ENCODE measurements at places on chromosomes 12 and 14. TPM values are rescaled to one million over a fixed set of nuclear protein-coding genes. Genes with fewer than 3 reads are reported as not detected.
A peak's percentile ranks its signal among the peaks of the same experiment; 100 is the strongest.

The FERMT2 gene
- 1.6 TPM for total RNA-seq

The LHX5 gene
- not detected for total RNA-seq

The ERBB3 gene
- total RNA-seq, result 0.14 TPM

The MYO1A gene
- 1.7 TPM for total RNA-seq

The AICDA gene
- total RNA-seq, result not detected

The EVL gene
- 268 TPM for total RNA-seq

The P2RX2 gene
- not detected for total RNA-seq

The SAMD15 gene
- 0.28 TPM for total RNA-seq

The CD9 gene
- 40.5 TPM for total RNA-seq

The TPPP2 gene
- not detected for total RNA-seq

The SCARB1 gene
- total RNA-seq, result 25.6 TPM

The EIF5 gene
- total RNA-seq, result 260 TPM

The SIRT4 gene
- total RNA-seq, result 2.5 TPM

DNA sequence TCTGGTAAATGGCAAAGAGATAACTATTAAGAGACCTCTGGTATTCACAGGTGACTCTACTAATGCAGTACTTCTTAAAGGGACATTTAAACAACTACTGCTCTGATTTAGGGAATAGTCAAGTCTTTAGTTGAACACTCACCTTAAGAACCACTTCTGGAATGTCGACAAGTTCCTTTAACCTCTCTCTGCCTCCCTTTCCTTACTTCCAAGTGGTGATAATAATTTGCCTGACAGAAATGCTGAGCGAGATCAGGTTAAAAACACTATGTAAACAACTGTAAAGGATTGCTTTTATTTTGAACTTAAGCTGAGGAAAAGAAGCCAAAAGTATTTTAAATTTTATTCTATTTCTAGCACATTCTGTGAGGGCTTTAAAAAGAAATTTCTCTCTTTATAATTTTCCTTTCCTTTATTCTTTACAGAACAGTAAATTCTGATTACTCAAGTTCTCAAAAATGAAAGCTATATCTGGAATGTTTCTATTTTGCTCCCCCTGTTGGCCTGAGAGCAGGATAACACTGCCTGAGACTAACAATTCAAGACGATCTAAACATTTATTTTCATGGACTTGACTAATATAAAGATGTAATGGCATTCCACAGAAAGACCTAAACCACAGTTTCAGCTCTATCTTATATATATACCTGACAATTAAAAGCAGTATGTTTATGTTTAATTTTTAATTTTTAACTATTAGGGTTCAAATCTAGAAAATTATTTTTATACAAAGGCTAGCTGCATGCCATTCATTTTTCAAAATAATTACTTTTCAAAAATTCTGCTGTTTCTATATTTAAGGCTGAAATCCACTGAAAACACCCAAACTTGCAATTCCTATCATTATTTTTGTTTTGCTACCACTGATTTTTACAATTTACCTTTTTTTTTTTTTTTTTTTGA is 29.2 kb downstream of the ZCCHC8 start:
- DNase-seq, result peak; percentile 76

- no peak for DNase-seq
Measured at GRCh38 chr14:26137161-26137560, 460.7 kb downstream of the NOVA1 start.

- DNase-seq, result no peak
Measured at GRCh38 chr14:89256283-89256682, 160.8 kb downstream of the FOXN3 start.

- no peak for DNase-seq
Measured at GRCh38 chr14:55438066-55438683, 2.2 kb downstream of the TBPL2 start.

- DNase-seq, result no peak
Measured at GRCh38 chr12:110058875-110059615, 10.7 kb upstream of the C12orf76 start.

- DNase-seq, result no peak
Measured at GRCh38 chr12:64752032-64752431, 7.2 kb downstream of the GNS start.

GRCh38 chr14:66440801-66441200 is 45.4 kb upstream of the CCDC196 start:
- no peak for DNase-seq

DNA sequence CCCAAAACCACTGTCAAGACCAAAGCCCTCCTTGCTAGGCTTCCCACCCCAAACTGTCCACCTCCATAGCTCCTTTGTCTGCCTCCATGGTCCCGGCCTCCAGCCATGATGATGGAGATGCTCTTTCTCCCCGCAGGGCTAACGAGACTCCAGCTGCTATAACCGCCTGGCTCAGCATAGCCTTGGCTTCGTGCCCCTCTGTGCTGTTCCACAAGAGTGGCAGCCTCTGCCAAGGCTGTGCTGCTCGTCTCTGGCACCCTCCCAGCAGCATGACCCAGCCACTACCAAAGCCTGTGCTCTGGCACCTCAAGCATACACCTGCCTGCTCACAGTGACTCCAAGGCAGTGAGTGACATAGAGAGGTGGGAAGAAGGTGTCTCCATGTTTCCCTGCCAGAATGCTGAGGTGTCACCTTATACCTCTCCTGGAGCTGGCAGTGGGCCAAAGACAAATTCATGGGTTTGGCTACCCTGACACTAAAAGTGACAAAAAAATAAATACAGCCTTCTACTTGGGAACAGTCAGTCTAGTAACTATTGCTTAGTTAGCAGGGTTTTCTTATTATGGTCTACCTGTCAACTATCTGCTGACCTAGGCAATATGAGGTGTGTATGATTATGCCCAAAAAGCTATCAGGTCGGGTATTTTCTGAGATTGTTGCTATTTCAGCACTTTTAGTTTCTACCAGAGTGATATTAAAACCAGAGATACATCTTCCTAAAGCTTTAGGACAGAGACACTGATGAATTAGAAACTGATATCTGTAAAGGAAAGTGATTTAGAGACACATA is 16.1 kb upstream of the KRT73 start:
- DNase-seq, result no peak

GRCh38 chr12:55654511-55655214 is 18.0 kb downstream of the OR10P1 start:
- DNase-seq, result no peak

GRCh38 chr12:46303039-46303666 is 34.3 kb upstream of the SLC38A1 start:
- DNase-seq, result peak; percentile 82

- no peak for DNase-seq
Measured at GRCh38 chr12:31773867-31774266, 45.0 kb upstream of the AMN1 start.

DNA sequence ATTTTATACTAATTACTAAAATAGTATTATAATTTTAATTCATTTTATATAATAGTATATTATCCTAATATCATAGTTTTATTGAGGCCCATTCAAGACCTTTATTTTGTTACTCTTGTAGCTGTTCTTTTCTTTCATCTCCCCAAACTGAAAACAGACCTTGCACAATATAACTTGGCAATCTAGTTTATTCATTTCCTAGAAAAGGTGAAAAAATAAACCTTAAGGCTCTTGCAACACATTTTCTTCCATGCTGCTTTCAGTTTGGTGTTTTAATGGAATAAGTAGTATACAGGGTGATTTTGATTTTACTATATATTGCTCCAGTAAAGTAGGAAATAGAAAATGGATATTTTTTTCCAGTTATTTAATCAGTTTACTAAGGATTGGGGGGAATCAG is 174.0 kb downstream of the SLC2A13 start:
- no peak for DNase-seq

- peak; percentile 99 for DNase-seq
Measured at GRCh38 chr12:56299853-56300643, at the start of gene CS. TSS of gene CS (minus strand) at chr12:56300330. CDS start at chr12:56300201, 129 bp downstream.

- DNase-seq, result no peak
Measured at GRCh38 chr12:67751381-67751928, 102.9 kb downstream of the DYRK2 start.

GRCh38 chr12:7096006-7096932 is 4.0 kb upstream of the C1R start:
- DNase-seq, result no peak

- peak; percentile 77 for DNase-seq
Measured at GRCh38 chr14:23300687-23301223, 1.9 kb downstream of the PPP1R3E start.

- DNase-seq, result no peak
Measured at GRCh38 chr12:126830778-126831680, 1435.9 kb upstream of the TMEM132C start.

GRCh38 chr14:55929136-55929535 is 189.1 kb upstream of the PELI2 start:
- no peak for DNase-seq

DNA sequence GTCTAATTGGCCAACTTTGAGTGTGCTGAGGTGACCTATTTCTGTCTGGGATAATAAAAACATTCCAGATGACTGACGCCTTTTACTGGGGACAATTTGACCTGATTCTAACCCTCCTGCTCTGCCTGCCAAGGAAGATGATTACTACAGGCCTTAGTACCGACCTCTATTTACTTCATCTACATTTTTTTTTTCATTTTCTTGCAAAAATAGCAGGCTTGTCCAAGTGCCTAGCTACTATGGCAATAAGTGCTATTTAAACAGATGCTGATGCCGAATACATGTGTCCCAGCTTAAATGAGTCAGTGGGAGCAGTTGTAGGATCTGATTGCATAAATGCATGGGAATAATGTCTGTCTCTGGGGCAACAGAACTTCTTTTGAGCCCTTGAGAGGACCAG is 254.3 kb downstream of the RGS6 start:
- no peak for DNase-seq

- DNase-seq, result no peak
Measured at GRCh38 chr12:124490584-124491305, 76.7 kb downstream of the NCOR2 start.

DNA sequence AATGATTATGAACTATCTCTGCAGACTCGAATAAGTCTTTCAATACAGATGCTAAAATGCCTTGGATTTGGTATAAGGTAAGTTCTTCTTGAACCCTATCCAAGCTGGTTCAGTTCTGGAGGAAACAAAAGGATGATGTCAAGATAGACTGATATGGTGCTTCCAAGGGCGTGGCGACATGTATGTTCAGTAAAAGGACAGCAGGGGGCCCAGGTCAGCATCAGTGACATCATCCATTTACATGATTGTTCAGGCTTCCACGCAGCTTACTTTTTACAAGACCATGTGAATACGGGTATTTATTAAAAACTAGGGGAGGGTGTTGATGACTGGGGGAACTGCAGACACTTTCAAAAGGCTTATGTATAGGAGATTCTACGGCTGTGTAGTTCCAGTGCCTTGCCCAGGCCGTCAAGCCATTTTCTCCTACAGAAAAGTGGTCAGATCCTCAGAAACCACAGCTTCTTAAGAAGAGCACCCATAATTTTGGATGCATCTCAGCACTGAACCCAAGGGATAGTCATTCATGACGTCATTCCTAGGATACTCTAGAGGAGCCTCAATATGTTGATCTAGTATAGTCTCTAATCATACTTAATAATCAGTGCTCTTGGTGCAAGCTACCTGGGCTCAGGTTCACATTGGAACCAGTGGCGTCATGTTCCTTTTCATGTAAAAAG is 527.7 kb downstream of the FUT8 start:
- DNase-seq, result no peak

- DNase-seq, result no peak
Measured at GRCh38 chr14:90582166-90582565, 185.3 kb downstream of the CALM1 start.

- no peak for DNase-seq
Measured at GRCh38 chr12:87344699-87345098, 684.5 kb downstream of the C12orf50 start.

DNA sequence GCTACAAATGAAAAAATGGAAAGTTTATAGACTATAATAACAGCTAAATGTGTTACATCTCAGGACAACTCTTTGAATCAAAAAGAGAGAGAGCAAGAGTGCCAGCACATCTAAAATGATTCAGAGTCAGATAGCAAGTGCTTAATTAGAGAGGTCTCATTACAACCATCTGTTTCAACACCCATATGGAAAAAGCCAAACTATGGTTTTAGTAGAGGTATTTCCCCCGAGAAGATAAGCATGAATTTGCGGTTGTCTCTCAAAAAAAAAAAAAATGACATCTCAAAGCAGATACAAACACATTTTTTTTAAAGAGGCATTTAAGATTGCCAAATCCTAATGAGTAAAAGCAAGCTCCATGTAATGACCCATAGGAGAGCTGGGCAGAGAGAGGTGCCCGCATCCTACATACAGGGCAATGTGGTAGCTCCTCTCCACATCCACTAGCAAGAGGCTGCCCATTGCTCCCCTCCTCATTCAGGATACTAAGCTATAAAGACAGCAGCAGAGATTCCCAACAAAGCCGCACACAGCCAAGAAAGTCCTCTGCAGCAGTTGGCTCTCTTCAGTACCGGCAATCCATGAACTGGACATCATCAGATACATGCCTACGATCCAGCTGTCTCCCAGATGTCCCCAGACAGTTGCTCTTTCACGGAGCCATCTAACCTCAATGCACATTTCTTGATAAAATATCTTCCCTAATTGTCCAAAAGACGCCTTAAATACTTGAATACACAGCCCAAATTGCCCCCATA is 100.4 kb downstream of the EFCAB11 start:
- DNase-seq, result no peak

- no peak for DNase-seq
Measured at GRCh38 chr12:12898911-12899511, 7.6 kb downstream of the GPRC5A start.

GRCh38 chr12:252636-253035 is 10.0 kb downstream of the SLC6A13 start:
- no peak for DNase-seq

DNA sequence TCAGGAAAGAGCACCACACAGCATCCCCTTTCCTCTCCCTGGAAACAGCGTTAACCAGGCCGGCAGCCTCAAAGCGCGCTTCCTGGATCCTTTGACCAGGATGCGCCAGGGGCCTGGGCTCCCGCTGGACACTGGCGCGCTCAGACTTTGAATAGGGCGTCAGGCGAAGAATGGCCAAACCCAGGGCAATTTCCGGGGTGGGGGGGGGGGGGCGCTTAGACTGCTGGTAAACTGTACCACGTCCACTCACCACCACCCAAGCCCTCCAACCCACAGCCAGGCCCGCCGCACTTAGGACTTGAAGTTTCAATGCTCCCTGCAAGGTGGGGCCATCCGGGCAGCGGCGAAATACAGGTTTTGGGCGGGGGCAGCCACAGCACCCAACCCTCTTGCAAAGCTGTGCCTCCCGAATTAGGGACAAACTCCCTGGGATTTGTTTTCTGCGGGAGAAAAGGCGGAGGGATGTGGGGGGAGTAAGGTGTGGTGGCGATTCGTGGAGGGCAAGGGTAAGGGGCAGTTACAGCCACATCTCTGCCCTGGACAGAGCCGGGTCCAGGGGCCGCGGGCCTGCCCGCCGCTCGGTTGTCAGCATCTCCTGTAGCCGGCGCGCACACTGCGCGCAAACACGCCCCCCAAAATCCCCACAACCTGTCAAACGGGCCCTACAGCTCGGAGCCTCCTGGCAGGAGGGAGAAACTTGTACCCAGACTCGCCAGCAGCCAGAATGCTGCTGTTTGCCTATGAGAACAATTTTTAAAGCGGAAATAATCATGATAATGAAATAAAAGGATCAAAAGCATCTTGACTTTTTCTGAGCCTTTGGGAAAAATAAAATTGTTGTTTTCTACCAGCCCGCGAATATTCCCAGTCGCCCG is 958 bp downstream of the RTN1 start:
- DNase-seq, result no peak

Data from activated CD4-positive, alpha-beta T cell treated with anti-CD3 and anti-CD28 coated beads, Interleukin-2, amount 10 ng/mL, durations not matched to agents 24 days and 14 days (primary cell).